ENCODE measurements at places on chromosomes 3 and 15. TPM values are rescaled to one million over a fixed set of nuclear protein-coding genes. Genes with fewer than 3 reads are reported as not detected.
A peak's percentile ranks its signal among the peaks of the same experiment; 100 is the strongest.

- no peak for DNase-seq
These were observed 9.7 kb downstream of the WDR5B start for GRCh38 chr3:122406198-122406597.

DNA sequence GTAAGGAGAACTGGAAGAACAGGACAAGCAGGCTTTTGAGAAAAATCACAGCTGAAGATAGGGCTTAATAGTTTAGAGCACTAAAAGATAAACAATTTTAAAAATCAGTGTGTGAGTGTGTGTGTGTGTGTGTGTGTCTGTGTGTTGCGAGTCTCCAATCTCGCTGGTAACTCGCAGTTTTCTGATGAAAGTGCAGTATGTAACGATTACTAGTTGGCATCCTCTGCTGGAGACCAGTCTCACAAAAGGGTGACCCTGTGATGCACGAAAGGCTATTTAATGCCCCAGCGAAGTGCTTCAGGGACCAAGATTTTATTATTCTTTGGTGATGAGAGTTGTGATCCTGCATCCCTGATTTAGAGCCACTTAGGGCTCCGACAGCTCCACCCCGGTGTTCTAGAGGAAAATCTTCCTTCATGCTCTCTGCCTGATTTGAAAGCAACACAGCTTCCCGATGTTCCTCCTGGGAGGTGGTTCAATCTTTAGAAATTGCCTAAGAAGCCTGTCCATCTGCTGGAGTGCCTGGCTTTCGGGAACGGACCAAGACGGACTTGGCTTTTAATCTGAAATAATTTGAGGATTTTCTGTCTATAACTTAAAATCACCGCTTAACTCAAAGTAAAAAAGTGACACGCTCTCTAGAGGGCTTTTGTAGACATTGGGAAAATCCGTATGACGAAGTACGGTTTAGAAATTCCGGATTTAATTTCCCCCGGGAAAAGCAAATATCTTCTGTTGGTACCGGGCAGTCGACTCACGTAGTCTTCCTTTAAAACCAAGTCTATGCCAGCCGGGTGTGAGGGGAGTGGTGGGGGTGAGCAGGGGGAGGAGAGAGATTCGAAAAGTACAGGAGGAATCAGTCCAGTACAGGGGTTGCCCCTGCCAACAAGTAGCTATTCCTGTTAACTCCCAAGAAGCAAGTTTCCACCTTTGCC is 1.1 kb upstream of the ALCAM start:
- DNase-seq: peak; percentile 85

GRCh38 chr15:81111510-81112470 is 22.3 kb upstream of the CFAP161 start:
- no peak for DNase-seq

- DNase-seq: peak; percentile 42
These were observed at the start of gene SCG5 for GRCh38 chr15:32641517-32642059. Gene SCG5 (plus strand): TSS chr15:32641710. CDS start chr15:32643593, 1,883 bp downstream.

GRCh38 chr3:5271372-5271683 is 83.8 kb downstream of the EDEM1 start:
- DNase-seq: no peak

DNA sequence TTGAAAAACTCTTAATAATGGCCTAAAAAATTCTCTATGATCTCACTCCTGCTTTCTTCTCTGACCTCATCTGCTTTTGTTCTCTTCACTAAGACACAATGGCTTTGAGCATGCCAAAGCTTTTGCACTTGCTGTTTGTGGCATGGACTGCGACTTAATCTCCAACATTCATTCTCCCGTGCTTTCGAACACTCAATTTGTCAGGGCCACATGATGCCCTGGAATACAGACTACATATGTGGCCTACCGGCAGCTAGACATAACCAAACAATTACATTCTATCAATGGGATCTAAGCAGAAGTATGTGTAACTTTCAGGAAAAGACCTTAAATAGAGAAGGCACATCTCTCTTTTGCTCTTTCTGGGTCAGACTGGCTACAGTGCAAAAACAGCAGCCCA is 506.5 kb downstream of the MAGI1 start:
- no peak for DNase-seq

Gene SKOR1
- total RNA-seq: 0.96 TPM

Gene LARP6
- 34.7 TPM for total RNA-seq

Gene TGM4
- 3.1 TPM for total RNA-seq

Gene SYNM
- total RNA-seq: 230 TPM

GRCh38 chr3:172354931-172355499 is 93.2 kb downstream of the GHSR start:
- no peak for DNase-seq

DNA sequence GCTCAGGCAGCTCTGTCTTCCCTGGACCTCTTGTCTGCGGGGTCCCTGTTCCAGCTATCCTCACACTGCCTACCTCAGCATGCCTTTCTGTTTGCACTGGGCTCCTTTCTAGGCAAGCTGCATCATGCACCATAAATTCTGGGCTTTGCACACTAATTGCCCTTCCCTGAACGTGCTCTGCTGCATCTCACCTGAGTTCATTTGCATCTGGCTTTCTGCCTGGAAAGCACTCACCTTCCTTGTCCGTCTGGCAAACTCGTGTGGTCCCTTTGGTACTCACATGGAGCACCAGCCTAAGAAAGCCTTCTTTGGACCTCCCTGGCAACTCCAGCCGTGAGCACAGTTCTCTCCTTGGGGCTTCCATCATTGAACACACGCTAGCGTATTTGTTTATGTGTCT is 365.6 kb downstream of the SV2B start:
- no peak for DNase-seq

Gene SEMA3B
- 29.4 TPM for total RNA-seq

- DNase-seq: peak; percentile 68
These were observed 538 bp downstream of the ATOSA start for GRCh38 chr15:52678468-52679231.

Gene ALCAM
- total RNA-seq: 115 TPM

DNA sequence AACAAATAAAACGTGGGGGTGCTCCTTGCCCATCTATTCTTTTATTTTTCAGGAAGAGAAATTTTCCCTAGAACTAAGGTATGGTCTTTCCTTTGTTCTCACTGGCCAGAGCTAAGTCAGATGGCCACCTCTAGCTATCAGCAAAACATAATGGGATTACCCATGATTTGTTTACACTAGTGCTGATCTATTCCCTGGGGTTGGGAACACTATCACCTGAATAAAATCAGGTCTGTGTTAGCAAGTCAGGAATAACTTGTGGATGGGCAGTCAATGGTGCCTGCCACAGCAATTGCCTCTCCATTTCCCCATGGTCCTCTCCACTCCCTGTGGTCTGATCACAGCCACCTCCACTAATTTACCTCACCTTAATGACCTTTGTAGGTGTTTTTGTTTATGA is 181.7 kb upstream of the CADPS start:
- no peak for DNase-seq

Gene MAP6D1
- total RNA-seq: 5.8 TPM

- DNase-seq: peak; percentile 83
These were observed 1.0 kb downstream of the ANP32A start for GRCh38 chr15:68819495-68820294.

Gene SAMMSON
- 26.2 TPM for total RNA-seq

DNA sequence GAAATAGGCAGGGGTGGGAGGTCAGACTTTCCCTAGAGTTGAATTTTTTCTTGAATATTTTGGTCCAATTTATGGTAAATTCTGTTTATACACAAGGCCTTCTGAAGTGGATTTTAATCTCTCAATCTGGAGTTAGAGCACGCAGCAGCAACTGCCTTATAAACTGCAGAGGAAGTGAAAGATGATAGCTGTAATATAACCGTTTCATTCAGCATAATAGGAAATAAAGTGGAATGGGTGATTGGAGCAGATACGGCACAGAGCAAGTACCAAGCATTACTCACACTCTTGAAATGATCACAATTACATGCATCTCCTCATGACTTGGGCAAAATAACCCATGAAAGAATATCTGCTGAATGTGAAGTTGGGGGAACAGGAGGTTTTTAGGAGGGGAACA is 106.8 kb downstream of the ARRDC4 start:
- DNase-seq: no peak

Gene HEMK1
- 17.8 TPM for total RNA-seq

Gene MEIS2
- total RNA-seq: 43.3 TPM

GRCh38 chr3:20405744-20406143 is 219.7 kb upstream of the SGO1 start:
- peak; percentile 89 for DNase-seq

DNA sequence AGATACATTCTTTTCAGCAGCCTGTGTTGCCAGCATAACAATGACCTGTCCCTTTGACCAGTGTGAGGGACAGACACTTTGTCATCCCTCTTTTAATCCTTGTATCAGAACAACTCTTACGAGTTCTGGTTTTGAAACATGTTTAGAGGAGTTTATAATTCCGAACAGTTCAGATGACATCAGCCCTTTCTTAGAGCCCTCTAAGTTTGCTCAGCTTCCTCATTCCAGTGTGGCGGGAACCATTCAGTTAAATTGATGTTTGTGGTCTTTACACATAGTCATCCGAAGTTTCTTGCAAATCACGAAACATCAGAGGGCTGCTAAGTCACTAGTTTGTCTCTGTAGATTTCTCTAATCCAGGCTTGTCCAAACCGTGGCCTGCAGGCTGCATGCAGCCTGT is 102.5 kb downstream of the AKAP13 start:
- peak; percentile 81 for DNase-seq

GRCh38 chr3:167502401-167502800 is 28.6 kb upstream of the SERPINI2 start:
- no peak for DNase-seq

DNA sequence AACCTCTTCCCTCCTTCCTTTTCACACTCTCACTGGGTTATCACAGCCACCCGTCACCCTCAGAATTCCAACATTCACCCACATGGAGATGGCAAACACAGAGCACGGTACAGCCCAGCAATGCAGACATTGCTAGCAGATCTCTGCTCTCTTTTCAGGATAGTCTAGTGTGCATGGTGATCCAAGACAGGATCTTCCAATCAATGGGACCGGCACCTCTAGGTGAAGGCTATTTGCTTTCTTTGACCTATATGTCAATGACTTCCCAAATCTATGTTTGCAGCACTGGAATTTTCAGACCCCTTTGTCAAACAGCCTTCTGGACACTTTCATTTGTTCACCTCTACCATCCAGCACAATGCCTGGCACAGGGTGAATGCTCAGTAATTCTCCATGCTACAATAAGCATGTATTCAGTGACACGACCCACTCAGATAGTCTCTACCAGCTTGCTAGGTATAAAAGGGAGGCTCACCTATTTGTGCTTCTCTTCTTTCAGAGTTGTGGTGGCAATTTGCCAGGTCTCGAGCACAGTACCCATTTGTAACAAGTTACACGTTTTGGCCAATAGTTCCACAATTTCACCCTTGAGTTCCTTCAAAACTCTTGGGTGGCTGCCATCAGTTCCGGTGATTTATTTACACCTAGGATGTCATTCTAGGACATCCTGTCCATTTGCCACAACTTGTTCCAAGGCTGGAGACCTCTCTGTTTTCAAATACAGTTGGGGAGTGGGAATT is 279.1 kb upstream of the ICE2 start:
- DNase-seq: no peak

DNA sequence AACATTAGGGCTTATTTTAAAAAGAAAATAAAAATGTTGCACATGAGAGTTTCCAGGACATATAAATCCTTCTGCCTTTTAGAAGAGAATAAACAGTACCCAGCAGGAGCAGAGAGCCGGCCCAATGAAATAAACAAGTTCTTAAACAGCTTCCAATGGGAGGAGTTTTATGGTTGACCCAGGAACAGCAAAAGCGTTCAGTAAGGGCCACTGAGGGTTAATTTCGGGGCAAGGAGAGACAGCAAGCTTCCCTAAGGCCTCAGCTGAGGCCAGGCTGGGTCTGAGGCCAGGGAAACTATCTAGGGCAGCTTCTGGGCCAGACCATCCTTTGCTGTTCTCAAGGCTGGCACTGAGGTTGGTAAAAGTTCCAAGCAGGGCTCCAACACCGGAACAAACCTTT is 3.4 kb downstream of the PDZRN3 start:
- DNase-seq: peak; percentile 90

Gene KLHL6
- total RNA-seq: 4.3 TPM

Gene GOLGA8Q
- 7.2 TPM for total RNA-seq
